ENCODE measurements at places on chromosomes 13 and 19.

DNA sequence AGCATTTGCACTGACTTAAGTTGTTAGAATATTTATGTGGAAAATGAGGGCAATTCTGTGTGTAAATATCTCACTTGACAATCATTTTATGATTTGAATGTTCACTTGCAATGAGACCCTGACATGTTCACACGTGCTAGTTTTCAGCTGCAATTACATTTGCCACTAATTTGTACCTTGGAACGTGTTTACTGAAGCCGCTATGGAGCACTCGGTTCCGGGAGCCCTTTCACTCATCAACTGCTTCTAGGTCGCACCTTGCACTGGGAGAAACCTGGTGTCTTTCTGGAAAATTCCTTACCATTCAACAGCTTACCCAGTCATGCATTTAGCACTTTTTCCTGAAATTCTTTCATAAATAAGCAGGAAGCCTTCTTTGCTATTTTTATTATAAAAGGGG is 229.6 kb downstream of the ZIC5 start:
- DNase-seq: no peak

GRCh38 chr13:23443110-23443509 is 9.6 kb upstream of the SACS start:
- no peak for DNase-seq

DNA sequence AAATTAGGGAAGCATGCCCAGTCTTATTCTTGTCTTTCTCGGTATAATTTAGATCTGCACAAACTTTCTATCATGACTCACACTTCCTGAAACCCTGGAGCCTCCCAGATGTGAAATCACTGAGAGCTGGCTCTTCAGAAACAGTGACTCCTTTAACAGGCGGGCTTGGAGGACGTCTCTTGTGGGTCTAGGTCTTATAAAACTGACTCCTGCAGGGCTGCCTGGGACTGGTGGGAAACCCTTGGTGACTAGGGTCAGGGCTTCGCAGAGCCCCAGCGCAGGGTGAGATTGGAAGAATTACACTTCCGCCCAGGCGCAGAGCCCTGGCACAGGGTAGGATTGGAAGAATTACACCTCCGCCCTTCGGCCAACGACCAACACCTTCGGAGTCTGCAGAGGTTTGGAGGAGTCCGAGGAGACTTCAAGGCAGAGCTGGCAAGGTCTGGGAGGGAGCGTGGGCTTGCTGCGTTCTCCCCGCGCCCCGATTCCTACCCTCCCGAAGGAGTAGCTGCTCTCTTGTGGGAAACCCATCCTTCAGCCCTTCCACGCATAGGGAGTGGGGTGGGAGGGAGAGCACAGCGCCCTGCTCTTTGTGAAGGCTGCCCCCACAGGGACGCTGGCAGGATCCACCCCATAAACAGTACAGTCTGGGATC is 43.4 kb upstream of the MAP3K10 start:
- no peak for DNase-seq

GRCh38 chr13:30373727-30374126 is 48.6 kb upstream of the UBE2L5 start:
- no peak for DNase-seq

DNA sequence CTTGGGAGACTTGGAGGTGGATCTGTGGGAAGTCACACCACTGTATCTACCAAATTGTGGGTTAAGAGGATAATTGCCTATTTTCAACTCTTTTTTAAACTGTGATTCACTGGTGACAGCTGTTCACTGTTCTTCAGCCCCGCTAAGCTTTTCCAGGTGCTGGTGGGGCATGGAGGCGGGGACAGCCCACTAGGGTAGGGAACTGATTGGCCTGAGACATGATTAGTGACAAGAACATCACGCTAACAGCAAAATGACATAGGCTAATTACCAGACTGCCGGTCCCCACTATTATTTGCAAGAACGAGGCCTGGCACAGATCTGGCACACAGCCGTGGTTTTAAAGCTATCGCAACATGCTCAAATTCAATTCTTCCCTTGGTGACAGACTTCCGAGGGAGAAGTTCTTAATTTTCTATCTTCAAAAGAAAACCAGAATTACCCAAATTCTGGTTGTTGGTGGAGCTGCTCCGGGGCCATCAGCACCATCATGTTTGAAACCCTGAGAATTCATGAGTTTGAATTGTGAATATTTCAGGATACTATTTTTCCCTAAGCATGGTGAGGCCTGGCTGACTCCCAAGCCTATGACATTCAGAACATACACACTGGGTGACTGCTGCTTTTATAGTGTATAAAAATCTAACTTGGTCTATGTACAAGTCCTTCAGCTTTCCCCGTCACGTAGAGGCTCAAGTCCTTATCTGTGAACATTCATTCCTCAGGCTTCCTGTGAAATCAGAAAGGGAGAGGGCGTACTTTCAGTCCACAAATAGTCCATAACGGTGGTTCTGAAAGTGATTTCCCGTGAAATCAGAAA is 17.9 kb downstream of the DOCK9 start:
- DNase-seq: peak; percentile 92

DNA sequence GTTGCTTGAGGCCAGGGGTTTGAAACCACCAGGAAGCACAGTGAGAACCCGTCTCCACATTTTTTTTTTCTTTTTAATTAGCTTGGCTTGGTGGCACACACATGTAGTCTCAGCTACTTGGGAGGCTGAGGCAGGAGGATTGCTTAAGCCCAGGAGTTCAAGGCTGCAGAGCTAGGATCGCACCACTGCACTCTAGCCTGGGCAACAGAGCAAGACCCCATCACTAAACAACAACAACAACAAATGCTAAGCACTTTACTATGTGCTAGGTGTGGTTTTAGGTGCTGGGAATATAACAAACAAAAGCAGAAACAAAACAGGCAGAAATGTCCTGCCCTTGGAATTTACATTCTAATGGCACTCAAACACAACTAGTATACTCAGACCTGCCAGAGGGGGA is 51.3 kb downstream of the RYR1 start:
- DNase-seq: no peak

- DNase-seq: peak; percentile 75
These were observed 11.8 kb upstream of the CSNK1G2 start for GRCh38 chr19:1929021-1929742.

- DNase-seq: no peak
These were observed 16.1 kb downstream of the GNG7 start for GRCh38 chr19:2686360-2686759.

GRCh38 chr19:38977445-38978325 is 2.1 kb upstream of the FBXO17 start:
- no peak for DNase-seq

DNA sequence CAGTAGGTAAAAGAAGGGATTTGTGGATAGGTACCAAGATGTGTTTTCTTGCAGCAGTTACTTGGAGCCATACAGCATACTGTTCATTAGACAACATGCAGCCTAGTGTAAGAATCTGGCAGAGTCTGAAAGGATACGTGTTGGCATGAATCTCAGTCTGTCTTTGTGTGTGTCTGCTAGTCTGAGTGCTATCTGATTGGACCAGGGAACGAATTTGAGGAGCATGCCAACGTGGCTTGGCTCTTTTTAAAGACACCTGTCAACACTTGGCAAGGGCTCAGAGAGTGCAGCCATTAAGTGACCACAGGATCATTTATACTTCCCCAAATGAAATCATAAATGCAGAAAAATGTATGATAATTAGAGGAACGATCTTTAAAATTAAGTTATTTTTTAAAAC is 27.6 kb upstream of the ATXN8OS start:
- DNase-seq: no peak

DNA sequence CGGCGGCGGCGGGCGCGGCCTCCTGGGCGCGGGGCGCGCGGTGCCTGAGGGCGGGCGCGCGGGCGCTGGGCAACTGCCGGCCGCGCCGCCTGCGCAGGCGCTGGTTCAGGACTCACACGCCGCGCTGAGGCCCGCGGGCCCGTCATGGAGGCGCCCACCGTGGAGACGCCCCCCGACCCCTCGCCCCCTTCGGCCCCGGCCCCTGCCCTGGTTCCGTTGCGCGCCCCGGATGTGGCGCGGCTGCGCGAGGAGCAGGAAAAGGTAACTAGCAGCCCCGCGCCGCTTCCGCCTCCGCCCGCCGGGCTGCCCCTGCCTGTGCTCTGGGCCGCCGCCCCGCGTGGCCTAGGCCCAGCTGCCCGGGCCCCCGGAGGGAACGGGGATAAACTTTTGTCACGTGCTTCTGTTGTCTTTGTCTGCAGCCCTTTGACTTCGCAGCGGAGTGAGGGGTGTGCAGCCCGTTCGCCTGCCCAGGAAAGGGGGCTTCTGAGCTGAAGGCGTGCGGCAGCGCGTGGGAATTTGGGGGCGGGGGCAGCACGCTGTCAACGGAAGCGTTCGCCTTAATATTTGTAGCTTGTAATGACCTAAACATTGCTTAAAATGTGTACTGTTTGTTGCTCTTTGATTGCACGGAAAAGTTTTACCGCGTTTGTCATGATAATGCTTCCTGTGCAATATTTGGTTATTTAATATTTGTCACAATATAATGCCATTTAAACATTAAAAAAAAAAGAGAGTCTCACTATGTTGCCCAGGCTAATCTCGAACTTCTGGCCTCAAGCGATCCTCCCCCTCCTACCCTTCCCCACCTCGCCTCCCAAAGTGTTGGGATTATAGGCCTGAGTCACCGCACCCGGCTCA is 594 bp downstream of the URI1 start:
- peak; percentile 70 for DNase-seq

DNA sequence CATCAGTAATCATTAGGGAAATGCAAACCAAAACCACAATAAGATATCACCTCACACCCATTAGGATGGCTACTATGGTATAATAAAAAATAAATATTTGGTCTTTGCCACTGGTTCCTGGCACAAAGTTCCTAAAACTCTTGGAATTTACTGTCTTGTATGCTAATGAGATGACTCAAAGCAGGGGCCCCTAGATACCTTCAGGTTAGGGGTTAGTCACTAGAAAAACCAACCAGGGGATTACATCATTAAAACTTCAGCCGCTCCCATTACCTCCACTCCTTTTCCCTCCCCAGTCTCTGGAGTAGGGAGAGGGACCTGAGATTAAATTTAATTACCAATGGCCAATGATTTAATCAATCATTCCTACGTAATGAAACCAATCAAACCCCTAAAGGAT is 49.6 kb downstream of the THSD1 start:
- DNase-seq: no peak

- no peak for DNase-seq
These were observed 66.7 kb downstream of the FOXO1 start for GRCh38 chr13:40599747-40600146.

DNA sequence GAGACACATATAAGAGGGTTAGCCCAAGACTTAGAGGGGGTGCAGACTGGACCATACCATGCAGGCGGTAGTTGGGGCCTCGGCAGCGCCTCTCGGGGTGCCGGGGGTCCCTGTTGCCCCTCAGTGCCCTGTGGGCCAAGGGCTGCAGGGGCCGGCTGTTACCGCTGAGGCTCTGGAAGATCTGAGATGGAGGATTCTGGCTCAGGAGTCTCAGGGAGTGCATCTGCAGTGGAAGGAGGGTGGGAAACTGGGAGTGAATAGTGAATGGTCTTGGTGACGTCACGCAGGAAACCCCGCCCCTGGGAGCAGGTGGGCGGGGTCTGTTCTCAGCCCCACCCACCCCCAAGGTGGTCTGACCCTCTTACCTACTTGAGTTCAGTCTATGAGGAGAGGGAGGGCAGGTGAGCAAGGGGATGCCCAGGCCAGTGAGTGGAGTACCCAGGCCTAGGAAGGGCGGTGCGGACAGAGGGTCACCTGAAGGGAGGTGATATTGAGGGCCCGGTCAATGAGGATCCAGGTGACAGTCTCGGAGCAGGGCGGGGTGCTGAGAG is 1.7 kb upstream of the DBP start:
- DNase-seq: peak; percentile 13

DNA sequence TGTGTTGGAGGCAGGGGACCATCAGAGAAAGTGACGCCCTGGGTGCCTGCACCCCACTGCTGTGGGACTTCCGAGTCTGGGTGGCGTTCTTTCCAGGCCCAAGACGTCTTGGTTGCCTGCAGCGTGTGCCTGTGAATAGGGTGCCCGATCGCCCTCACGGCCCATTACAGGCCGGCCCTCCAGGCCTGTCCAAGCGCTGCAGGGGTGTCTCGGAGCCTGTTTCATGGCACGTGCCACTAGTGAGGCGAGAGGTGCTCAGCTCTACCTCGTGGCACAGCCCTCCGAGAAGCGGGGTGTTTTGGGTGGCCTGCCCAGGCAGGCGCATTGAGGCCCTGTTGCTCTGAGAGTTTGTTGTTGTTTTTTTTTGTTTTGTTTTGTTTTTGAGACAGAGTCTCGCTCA is 30.1 kb downstream of the DOT1L start:
- no peak for DNase-seq

All from NCI-H1417 (cell line).